Endothelial cell of umbilical vein (primary cell): ENCODE measurements at places on chromosomes 16 and 17. TPM values are rescaled to one million over a fixed set of nuclear protein-coding genes. Genes with fewer than 3 reads are reported as not detected.

DNA sequence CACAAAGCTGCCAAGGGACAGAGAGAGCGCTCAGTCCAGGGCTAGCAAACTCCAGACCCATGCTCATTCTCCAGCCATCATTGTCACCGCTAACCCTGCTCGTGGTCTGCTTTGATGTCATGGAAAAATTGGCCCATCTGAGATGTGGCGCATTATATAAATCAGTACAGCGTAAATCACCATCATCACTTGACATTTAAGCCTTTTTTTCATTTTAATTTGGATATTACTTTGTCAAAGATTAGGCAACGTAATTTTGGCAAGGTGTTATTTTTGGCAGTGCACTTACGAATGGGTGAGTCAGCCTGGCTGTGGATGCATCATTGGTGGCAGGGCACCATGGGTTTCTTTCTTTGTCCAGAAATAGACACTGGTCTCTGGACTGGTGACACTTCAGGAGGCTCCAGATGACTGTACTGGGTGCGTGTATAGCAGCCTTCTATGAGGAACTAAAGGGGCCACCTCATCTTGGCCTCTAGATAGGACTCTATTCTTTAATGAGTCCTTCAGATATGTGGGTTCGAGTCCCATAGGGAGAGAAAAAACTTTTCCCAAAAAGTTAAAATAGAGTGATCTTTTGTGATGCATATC, 166.3 kb downstream of the MSI2 start:
- DNase-seq = no peak

GRCh38 chr17:700504-701094, 14.0 kb downstream of the VPS53 start:
- peak; percentile 40 for DNase-seq

GRCh38 chr17:17565471-17566339, 25.8 kb downstream of the PEMT start:
- no peak for DNase-seq

GRCh38 chr16:4266372-4266771, 6.5 kb downstream of the TFAP4 start:
- no peak for DNase-seq

GRCh38 chr17:47252766-47253512, 688 bp upstream of the ITGB3 start:
- DNase-seq = no peak

- DNase-seq = no peak
These were observed 4.3 kb downstream of the TRAF4 start for GRCh38 chr17:28747801-28748750.

GRCh38 chr16:59356709-59357108, 622.6 kb upstream of the GOT2 start:
- peak; percentile 89 for DNase-seq

DNA sequence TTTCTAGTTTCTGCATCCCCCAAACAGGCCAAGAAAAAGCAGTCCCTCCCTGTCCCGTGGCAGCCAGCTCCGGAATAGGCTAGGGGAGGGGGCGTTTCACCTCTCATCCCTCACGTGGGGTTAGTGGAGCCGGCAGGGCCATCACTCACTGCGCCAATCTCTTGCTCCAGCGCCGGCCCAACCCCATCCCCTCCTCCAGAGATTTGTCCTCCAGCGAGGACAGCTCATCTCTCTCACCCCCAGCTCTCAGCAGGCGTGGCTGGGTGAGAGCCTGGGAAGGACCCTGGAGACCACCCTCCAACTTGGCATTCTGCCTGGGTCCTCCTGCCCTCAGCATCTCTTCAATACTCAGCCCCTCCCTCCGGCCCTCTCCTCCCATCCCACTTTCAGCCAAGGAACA, 74.1 kb downstream of the TMEM132E start:
- DNase-seq = no peak

- no peak for DNase-seq
These were observed 26.1 kb upstream of the MLKL start for GRCh38 chr16:74726716-74727115.

DNA sequence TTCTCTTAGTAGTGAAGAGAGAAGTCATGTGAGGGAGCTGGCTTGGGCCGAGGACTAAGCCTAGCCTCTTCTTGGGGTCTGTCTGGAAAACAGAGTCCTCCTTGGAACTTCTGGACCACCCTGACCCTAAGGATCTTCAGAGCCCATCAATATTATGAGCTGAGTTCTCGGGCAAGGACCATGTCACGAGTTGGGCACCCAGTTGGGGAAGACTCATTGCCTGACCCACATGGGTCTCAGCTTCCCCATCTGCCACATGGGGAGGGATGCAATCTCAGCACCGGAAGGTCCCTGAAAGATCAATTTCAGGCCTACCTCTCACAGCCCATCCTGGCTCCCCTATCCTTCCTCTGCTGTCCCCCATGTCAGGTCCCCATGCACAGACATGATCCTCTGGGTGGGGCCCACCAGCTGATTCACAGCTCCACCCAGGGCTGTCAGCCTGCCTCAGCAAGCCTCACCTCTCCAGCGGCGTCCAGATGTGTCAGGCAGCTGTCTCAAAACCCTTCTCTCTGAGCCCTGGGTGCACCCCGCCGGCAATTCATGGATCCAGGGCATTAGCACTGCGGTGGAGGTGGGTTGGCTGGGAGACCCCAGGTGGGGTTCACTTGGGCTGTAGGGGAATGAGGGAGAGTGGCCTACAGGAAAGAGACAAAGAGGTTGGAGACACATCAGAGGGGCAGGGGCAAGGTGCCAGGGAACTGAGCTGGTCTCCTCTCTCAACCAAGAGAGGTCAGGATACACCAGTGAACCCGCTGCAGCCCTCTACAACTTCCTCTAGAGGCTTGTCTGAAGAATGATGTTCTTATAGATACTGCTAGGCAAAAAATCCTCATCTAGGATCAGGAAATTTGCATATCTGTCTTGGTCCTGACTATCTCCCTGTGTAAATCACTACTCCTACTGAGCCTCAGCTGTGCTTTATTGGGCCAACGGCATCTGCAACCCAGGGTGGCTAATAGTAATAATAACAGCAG, 1.8 kb downstream of the NLRP1 start:
- no peak for DNase-seq

- DNase-seq = peak; percentile 25
These were observed 36.6 kb upstream of the TMEM132E start for GRCh38 chr17:34542700-34543336.

Gene AP1G1
- total RNA-seq = 85.3 and 88.4 TPM in 2 replicates

Gene BIRC5
- total RNA-seq = 74.6 and 85.8 TPM in 2 replicates

Gene DPEP3
- not detected in 2 replicates for total RNA-seq

Gene MMP25
- total RNA-seq = 0.21 and 0.35 TPM in 2 replicates

Gene PGS1
- 55.6 and 66.0 TPM in 2 replicates for total RNA-seq

Gene TXNDC17
- total RNA-seq = 101 and 103 TPM in 2 replicates

Gene BCL6B
- total RNA-seq = 160 and 163 TPM in 2 replicates
